ENCODE measurements at places on chromosomes 13 and 19. TPM values are rescaled to one million over a fixed set of nuclear protein-coding genes. Genes with fewer than 3 reads are reported as not detected.

DNA sequence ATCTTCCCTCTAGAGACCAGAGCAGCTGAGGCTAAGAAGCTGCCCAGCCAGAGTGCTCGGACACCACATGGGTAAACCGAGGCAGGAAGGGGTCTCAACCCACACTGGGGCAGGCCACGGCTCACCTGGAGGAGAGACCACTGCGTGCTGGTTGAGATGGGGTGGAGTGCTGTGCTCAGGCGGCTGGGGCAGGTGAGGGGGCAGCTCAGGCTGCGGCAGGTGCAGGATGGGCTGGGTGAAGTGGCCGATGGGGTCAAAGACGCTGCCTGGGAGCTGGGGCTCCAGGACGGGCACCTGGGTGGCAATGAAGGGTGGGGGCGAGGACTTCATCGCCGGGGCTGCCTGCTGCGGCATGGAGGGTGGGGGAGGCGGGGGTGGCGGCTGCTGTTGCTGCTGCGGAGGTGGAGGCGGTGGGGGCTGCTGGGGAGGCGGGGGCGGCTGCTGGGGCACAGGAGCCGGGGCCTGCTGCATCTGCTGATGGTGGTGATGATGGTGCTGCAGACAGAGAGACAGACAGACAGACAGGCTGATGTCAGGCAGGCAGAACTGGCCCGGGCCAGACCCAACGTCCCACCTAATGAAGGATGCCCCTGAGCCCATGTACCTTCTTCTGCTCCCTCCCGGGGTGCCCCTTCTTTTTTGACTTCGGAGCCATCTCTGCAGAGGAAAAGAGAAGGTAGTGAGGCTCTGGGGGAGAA, 12.0 kb upstream of the EPHX3 start:
- no peaks in the 10 kb centered on the region for H3K4me1 ChIP-seq
- no peaks in the 10 kb centered on the region for H3K27me3 ChIP-seq
- no peak overlapping the region for H3K4me3 ChIP-seq

- no peaks in the 10 kb centered on the region for H3K4me1 ChIP-seq
- no peak for DNase-seq
These were observed 26.8 kb upstream of the MTIF3 start for GRCh38 chr13:27476943-27477703.

The NR2F6 gene
- 121 TPM for total RNA-seq

- H3K4me3 ChIP-seq: peak overlapping the region; percentile 54
- DNase-seq: peak; percentile 53
- H3K4me1 ChIP-seq: peaks cover 2% of the 10 kb centered on the region
- no peaks in the 10 kb centered on the region for H3K36me3 ChIP-seq
- peaks cover 5% of the 10 kb centered on the region for H3K27me3 ChIP-seq
These were observed 15.2 kb upstream of the S1PR4 start for GRCh38 chr19:3163230-3163886.

DNA sequence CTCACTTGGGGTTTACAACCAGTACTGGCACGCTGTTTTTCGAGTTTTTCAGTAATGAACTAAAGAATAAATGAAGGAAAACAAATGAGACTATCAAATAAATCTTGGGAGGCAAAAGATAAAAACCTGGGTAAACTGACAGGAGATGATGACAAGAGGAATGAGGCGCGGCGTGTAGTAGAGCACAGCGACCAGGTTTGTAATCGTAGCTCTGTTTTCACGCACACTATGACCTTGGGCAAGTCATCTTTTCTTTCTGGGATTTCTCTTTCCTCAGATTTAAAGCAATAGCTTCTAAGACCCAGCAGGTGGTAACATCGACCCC, 419 bp downstream of the MRPS31 start:
- DNase-seq: no peak
- no peaks in the 10 kb centered on the region for H3K27me3 ChIP-seq
- no peaks in the 10 kb centered on the region for H3K36me3 ChIP-seq
- no peaks in the 10 kb centered on the region for H3K4me1 ChIP-seq
- H3K4me3 ChIP-seq: peak overlapping the region; percentile 98
- H3K27ac ChIP-seq: peak overlapping the region; percentile 84

DNA sequence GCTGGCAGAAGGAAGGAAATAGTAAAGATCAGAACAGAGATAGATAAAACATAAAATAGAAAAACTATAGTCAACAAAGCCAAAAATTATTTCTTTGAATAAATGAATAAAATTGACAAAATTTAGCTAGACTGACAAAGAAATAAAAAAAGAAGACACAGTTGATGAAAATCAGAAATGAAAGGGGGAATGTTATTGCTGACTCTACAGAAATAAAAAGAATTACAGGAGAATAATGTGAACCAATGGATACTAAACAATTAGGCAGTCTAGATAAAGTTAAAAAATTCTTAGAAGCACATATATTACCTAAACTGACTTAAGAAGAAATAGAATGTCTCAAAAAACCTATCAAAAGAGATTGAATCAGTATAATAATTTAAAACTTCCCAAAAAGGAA, 933.8 kb downstream of the PCDH9 start:
- H3K36me3 ChIP-seq: no peaks in the 10 kb centered on the region
- H3K27me3 ChIP-seq: no peaks in the 10 kb centered on the region
- DNase-seq: no peak
- no peak overlapping the region for H3K4me3 ChIP-seq

DNA sequence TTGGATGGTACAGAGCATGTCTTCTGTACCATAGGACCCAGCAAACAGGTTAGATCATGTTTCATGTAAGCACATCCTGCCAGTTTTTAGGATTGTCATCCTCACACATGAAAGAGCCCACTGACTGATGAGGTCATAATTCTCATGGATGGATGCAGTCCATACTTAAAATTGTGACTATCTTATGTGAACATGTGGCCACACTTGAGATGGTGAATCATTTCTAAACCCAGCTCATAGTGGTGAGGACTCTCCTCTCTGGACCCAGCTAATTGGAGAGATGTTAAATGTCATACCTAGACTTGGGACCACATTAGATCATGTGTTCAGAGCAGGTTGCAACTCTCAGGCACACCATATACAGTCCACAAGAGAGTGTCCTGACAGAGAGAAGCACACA, 24.8 kb upstream of the ZNF254 start:
- H3K4me1 ChIP-seq: no peaks in the 10 kb centered on the region
- no peak overlapping the region for H3K27ac ChIP-seq
- DNase-seq: no peak
- H3K4me3 ChIP-seq: no peak overlapping the region

GRCh38 chr19:46614114-46614722, 10.7 kb downstream of the PTGIR start:
- H3K27me3 ChIP-seq: no peaks in the 10 kb centered on the region
- no peaks in the 10 kb centered on the region for H3K4me1 ChIP-seq
- peaks cover 4% of the 10 kb centered on the region for H3K36me3 ChIP-seq
- peak; percentile 58 for DNase-seq
- no peak overlapping the region for H3K27ac ChIP-seq

- no peaks in the 10 kb centered on the region for H3K4me1 ChIP-seq
- no peak overlapping the region for H3K27ac ChIP-seq
- no peaks in the 10 kb centered on the region for H3K36me3 ChIP-seq
- no peaks in the 10 kb centered on the region for H3K27me3 ChIP-seq
- no peak for DNase-seq
- H3K4me3 ChIP-seq: no peak overlapping the region
These were observed 23.6 kb upstream of the LSM14A start for GRCh38 chr19:34148658-34149185.

DNA sequence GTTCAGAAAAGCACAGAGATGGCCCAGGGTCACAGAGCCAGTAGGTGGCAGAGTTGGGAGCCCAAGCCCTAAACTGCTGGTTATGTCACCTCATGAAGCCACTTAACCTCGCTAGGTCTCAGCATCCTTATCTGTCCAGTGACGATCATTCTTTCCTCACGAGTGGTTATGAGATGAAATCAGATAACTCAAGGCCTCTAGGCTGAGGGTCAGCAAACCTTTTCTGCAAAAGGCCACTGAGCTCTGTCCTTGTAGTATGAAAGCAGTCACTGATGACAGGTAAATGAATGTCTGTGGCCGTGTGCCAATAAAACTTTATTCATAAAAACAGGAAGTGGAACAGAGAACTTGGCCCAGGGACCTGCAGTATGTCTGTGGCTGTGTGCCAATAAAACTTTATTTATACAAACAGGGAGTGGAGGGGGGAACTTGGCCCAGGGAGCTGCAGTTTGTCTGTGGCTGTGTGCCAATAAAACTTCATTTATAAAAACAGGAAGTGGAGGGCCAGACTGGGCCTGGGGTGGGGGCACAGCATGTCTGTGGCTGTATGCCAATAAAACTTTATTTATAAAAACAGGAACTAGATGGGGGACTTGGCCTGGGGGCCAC, 71.2 kb downstream of the GNG7 start:
- H3K27ac ChIP-seq: no peak overlapping the region
- H3K4me3 ChIP-seq: no peak overlapping the region
- H3K4me1 ChIP-seq: no peaks in the 10 kb centered on the region
- no peak for DNase-seq
- no peaks in the 10 kb centered on the region for H3K27me3 ChIP-seq
- H3K36me3 ChIP-seq: no peaks in the 10 kb centered on the region

The ANKLE1 gene
- total RNA-seq: 6.8 TPM

- H3K36me3 ChIP-seq: no peaks in the 10 kb centered on the region
- H3K27ac ChIP-seq: peak overlapping the region; percentile 94
- H3K4me3 ChIP-seq: no peak overlapping the region
- DNase-seq: peak; percentile 78
These were observed 3.0 kb downstream of the GAS6 start for GRCh38 chr13:113860665-113861432.

GRCh38 chr13:67001363-67001762, 228.8 kb downstream of the PCDH9 start:
- H3K4me3 ChIP-seq: no peak overlapping the region
- H3K27ac ChIP-seq: no peak overlapping the region
- no peak for DNase-seq

DNA sequence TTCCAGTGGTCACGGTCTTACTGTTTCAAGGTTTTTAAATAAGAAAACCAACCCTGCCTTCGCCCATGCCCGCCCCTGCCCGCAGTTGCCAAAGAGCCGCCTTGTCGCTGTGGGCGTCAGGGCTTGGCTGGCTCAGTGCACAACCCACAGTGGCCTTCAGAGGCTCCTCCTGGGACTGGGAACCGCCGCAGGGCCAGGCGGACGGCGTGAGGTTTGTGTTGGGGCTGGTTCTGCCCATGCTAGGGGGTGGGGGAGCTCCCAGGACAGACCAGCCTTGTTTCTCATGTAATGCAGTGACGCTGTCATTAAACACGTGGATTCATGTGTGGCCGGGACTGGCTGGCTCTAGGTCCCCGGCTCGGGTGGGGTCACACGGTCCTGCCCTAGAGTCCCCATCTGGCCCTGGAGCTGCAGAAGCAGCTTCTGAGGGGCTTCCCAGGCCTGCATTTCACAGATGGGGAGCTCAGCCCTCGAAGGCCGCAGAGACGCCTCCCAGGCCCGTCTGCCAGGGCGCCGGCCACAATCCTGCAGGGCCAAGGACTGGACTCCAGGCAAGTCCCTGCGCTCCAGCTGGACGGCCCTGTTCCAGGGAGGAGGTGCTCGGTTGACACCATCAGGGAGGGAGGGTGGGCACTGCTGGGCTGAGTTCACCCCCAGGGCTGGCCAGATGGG, 2.4 kb upstream of the TEKTIP1 start:
- no peak overlapping the region for H3K4me3 ChIP-seq
- peaks cover 3% of the 10 kb centered on the region for H3K4me1 ChIP-seq
- no peak for DNase-seq
- H3K27ac ChIP-seq: no peak overlapping the region

The DAND5 gene
- total RNA-seq: 0.17 TPM

DNA sequence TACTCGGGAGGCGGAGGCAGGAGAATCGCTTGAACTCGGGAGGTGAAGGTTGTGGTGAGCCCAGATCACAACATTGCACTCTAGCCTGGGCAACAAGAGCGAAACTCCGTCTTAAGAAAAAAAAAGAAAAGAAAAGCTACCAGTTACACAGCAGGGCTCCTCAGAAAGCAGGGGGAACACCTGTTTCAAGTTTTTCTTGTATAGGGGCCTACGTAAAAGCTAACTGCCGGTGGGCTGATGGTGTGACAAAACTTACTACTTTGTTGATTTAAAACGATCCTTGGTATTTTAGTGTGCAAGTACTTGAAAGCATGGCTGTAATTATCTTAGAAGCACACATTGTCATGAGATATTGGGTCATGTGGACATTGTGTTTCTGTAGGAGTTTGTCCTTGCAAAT, 15.7 kb upstream of the ERVV-1 start:
- DNase-seq: no peak
- peaks cover 2% of the 10 kb centered on the region for H3K27me3 ChIP-seq
- H3K4me3 ChIP-seq: no peak overlapping the region

GRCh38 chr19:539429-540030, 4.3 kb upstream of the GZMM start:
- no peaks in the 10 kb centered on the region for H3K4me1 ChIP-seq
- H3K27ac ChIP-seq: no peak overlapping the region
- DNase-seq: no peak
- peaks cover 8% of the 10 kb centered on the region for H3K36me3 ChIP-seq
- H3K4me3 ChIP-seq: no peak overlapping the region

GRCh38 chr13:76944456-76944855, 3.9 kb upstream of the ACOD1 start:
- DNase-seq: no peak
- H3K4me3 ChIP-seq: no peak overlapping the region
- no peaks in the 10 kb centered on the region for H3K36me3 ChIP-seq
- no peaks in the 10 kb centered on the region for H3K4me1 ChIP-seq
- H3K27me3 ChIP-seq: no peaks in the 10 kb centered on the region

The POGLUT2 gene
- 20.1 TPM for total RNA-seq

The ICAM5 gene
- 4.8 TPM for total RNA-seq

Data from H1 (cell line).